Cerebellar nuclear complex (tissue), 1 donor: ENCODE measurements at places on chromosomes 1 and 21.

DNA sequence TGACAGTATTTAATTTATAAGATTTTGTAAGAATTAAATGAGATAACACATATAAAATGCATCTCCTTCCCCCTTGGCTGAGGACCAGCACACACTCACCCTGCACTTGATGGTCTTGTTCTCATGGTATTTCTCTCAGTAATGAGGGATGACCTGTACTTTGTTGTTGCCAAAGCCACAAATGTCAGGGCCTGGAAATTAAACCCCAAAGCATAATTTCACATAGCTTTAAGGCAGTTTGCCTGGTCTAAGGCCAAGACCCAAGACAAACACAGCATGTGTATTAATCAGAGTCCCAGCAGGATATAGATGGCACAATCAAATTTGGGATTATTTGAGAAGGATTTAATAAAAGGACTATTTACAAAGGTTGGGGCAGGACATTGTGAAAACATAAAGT, 48.6 kb upstream of the EPS15 start:
- DNase-seq: no peak

DNA sequence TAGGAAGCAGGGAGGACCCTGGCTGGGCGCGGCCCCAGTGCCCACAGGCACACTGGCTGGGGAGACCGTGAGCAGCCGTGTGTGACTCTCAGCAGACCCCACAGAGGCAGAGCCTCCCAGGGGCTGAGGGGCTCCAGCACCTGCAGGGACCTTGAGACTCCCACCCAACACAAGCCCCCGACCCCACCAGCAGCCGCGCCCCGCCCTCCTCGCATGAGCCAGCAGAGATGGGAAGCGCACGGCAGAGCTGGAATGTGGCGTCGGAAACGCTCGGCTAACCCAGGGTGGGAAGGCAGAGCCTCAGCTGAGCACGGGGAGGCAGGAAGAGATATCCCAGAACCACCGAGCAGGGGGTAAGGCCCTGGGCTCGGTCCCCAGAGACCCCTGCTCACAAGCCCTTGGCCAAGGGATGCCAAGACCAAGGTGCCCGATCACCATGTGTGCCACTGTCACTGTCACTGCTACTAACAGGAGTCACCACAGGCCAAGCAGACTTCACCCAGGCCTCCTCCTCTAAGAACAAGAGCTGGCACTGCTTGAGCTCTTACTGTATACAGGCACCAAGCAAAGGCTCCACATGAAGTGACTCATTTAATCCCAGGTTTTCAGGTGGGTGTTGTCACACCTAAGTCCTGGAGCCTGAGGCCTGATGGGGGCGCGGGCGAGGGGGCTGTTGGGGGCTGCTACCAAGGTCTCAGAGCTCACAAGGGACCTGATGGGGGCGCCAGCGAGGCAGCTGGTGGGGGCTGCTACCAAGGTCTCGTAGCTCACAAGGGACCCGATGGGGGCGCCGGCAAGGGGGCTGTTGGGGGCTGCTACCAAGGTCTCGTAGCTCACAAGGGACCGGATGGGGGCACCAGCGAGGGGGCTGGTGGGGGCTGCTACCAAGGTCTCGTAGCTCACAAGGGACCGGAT, 20.1 kb downstream of the MEGF6 start:
- DNase-seq: no peak

GRCh38 chr1:2603521-2604155, 17.1 kb downstream of the PRXL2B start:
- DNase-seq: no peak

- DNase-seq: no peak
Observed at GRCh38 chr1:87684194-87684593, 355.5 kb downstream of the LMO4 start.

DNA sequence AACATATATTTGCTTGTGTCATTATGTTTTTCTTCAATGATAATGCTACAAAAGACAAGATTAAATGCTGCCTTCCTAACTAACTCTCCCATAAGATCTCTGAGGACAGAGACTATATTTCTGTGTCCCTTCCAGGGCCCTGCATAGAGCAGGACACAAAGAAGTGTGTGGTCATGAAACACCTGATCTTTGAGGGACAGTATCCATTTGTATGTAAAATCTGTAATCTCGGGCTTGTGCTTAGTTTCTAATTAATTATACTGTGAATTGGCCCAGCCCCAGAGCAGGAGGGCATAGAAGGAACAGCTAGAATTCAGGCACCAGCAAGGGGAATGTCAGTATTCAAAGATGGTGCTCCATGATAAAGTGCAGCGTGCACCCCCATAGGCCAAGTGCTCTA, 374.9 kb downstream of the HHAT start:
- no peak for DNase-seq

GRCh38 chr1:55076356-55076755, 37.0 kb downstream of the PCSK9 start:
- DNase-seq: no peak

DNA sequence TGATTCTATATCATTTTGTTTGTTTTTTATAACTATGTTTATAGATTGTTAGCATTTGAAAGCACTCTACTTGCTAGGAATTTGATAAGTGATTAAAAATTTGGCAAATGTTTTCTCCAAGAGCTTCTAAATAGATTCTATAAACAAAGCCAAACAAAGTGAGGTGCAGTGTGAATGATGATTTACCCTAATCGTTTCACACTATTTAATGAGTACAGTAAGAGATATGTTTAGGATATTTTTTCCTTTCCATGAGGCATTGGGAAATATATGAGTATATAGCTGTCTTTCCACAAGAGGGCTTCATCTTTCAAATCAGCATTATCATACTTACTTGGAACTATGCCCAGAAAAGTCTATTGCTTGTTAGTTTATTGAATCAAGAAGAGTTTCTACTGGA, 277.0 kb upstream of the BRINP3 start:
- DNase-seq: no peak

GRCh38 chr1:154767315-154768240, 102.5 kb downstream of the KCNN3 start:
- no peak for DNase-seq

DNA sequence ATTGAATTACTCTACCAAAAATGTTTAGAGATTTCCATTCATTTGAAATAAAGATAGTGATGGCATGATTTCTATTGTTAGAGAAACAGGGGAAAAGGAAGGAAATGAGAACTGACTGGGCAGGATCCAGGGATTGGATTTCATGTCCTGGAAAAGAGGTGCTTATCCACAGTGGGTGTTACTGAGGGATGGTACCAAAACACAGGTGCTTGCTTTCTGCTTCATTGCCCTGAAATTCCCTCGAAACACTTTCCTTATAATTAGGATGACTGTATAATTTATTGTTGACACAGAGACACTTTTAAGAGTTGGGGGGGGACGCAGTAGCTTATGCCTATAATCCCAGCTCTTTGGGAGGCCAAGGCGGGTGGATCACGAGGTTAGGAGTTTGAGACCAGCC, 185.0 kb upstream of the KCNK2 start:
- no peak for DNase-seq

- no peak for DNase-seq
Observed at GRCh38 chr1:16256478-16256877, 19.5 kb upstream of the CPLANE2 start.

DNA sequence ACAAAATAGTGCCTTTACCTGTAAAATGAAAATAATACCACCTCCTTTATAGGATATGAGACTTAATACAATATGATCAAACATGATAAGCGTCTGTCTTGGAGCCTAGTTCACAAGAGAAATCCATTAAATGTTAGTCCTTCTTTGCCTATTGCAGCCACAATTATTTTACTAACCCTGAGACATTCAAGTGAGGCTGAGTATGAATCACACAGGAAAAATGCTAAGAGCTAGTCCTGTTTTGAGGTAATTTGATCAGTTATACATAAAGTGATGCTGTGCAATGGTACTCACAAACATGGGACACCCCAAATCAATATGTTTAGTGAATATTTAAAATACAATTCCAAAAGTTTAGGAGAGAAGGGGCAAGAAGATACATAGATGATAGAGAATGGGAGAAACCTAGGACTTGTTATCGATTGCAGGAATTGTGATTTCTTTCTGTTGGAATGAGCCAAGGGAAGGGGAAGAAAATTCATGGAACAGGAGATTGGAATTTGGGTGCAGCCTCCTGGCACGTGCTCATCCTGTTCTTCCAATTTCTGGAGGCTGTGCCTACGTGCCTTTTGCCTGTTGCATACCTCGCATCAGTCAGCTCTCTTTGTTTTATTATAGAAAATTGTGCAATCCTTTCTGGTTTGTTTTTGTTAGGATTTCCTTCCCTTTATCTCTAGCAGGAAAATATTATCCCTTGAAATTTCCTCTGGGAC, 39.9 kb upstream of the BACH1 start:
- no peak for DNase-seq

- peak; percentile 27 for DNase-seq
Observed at GRCh38 chr1:52140633-52141512, 1.0 kb upstream of the ZFYVE9 start.

GRCh38 chr1:205569411-205570172, 62.2 kb downstream of the ELK4 start:
- DNase-seq: no peak

DNA sequence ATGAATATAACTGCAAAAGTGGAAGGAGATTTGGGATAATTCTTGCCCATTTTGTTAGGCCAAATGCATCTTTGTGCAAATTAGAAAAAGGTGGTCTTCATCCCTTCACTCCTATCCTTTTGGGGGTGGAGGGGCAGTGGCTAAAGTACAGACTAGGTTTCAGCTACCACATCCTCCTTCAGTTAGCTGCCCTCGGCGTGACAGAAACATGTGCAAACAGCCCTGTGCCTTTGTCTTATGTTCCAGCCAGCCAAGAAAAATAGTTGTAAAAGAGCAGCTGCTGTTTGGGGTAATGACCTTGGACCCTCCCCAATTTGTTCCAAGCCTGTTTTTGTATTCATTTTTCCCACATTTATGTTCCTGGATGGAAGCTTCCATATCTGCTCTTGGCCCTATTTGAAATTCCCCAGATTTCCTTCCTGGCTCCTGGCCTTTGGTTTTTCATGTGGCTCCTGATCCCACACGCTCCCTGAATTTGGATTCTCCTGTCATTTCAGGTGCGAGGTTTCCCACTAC, 8.3 kb upstream of the LGALS8 start:
- no peak for DNase-seq

DNA sequence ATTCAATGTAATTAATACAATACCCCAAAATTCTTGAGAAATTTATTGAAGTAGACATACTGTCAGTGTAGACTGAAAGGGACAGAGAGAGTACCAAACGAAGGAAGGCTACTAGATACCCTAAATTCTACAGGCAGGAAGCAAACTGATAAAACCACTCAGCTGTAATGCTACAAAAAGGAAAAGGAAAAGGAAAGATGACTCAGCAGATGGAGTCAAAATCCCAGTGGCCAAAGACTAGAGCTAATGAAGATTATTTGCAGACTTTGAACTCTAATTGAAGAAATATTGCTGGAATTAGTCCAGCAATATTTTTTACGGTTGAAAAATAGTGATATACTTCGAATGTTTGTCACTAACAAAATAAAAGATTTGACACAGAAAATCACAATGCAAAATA, 671.9 kb downstream of the BRINP3 start:
- DNase-seq: no peak

GRCh38 chr1:78703806-78704205, 54.2 kb downstream of the IFI44 start:
- DNase-seq: no peak

GRCh38 chr1:194176212-194176611, 989.8 kb upstream of the B3GALT2 start:
- no peak for DNase-seq

GRCh38 chr1:13760340-13760739, 60.4 kb downstream of the PRDM2 start:
- DNase-seq: no peak

- DNase-seq: no peak
Observed at GRCh38 chr1:53349369-53349835, 21.5 kb upstream of the LRP8 start.
